ENCODE measurements at places on chromosomes 12 and 14.

DNA sequence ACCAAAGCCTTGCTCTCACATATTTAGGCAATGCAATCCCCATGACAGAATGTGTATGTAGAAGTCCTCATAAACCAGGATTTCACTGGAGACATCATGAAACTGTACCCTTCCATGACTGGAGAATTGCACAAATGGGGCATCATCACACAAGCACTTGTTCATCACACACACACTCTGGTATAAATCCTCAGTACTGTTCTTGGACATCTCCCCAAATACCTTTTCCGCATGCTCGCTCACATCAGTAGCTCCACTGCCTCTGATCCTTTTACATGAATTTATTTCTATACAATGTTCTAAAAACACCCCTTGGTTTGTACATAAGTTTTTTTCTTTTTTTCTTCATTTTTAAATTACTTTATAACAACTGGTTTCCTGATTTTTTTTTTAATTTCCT, 3.3 kb upstream of the ING4 start:
- no peak for DNase-seq

GRCh38 chr12:75750716-75751306, 239.4 kb upstream of the KRR1 start:
- no peak for DNase-seq

DNA sequence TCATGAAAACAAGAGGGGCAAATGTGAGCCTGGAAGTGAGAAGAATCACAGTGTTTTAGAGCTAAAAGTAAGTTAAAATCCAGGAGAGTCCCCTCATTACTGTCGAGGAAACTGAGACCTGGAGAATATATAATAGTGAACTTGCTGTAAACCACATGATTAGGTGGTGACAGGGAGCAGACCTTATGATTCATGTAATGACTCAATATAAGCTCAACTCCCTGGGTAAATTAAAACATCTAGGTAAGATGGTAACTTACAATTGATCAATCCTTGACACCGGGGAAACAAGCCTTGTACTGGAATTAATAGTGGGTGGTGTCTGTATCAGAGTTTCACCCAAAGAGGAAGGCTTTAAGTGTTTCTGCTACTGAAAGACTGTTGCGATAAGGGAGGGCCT, 269.3 kb downstream of the SNAPC1 start:
- DNase-seq = no peak

GRCh38 chr12:76501390-76501789, 58.2 kb downstream of the OSBPL8 start:
- no peak for DNase-seq

- no peak for DNase-seq
Observed at GRCh38 chr14:83153081-83153480, 1619.4 kb upstream of the SEL1L start.

DNA sequence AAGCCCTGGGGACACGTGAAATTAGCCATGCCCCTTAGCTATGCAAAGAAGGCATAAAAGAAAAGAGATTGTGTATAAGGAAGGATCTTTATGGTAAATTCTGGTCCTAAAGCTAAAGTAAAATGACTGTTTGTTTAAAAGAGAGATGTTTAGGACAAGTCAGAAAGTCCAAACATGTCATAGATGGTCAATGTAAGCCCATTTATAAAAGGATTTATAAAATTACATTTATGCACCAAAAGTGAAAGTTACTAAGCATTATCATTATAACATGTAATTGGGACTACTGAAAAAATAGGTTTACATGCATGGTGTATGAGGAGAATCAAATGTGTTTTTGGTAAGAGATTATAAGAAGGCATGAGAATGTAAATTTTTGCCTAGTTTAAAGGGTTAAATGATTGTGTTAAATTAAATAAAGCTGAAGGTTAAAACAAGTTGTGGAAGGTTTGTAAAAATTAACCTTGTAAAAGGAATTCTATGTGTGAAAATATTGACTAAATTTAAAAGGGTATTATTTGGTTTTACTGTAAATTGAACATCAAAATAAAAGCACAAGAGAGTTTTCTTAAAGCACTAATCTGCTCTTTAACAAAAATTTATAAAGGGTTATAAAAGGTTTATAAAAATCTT, 50.4 kb upstream of the TSPAN8 start:
- no peak for DNase-seq

GRCh38 chr12:118581371-118581770, 205.0 kb downstream of the SUDS3 start:
- DNase-seq = no peak

DNA sequence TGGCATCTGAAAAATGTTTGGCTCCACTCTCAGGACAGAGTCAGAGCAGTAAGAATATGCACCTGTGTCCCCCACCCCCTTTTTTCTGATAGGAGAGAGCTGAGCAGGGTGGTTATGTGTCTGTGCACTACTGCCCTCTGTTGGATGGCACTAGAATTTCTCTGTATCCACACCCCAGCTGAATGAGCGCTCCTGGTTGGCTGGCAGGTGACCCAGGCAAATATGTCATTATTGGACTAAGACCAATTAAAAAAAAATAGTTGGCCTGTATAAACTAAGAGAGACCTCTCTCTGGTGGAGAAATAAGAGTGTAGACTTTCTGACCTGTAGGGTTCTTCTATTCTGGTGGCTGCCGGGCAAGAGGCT, 107.0 kb downstream of the PTCSC3 start:
- peak; percentile 3 for DNase-seq

- no peak for DNase-seq
Observed at GRCh38 chr12:67748743-67749040, 100.1 kb downstream of the DYRK2 start.

- no peak for DNase-seq
Observed at GRCh38 chr12:104064842-104065427, 604 bp downstream of the HCFC2 start.

GRCh38 chr14:80585506-80585835, 356.1 kb downstream of the CEP128 start:
- no peak for DNase-seq

DNA sequence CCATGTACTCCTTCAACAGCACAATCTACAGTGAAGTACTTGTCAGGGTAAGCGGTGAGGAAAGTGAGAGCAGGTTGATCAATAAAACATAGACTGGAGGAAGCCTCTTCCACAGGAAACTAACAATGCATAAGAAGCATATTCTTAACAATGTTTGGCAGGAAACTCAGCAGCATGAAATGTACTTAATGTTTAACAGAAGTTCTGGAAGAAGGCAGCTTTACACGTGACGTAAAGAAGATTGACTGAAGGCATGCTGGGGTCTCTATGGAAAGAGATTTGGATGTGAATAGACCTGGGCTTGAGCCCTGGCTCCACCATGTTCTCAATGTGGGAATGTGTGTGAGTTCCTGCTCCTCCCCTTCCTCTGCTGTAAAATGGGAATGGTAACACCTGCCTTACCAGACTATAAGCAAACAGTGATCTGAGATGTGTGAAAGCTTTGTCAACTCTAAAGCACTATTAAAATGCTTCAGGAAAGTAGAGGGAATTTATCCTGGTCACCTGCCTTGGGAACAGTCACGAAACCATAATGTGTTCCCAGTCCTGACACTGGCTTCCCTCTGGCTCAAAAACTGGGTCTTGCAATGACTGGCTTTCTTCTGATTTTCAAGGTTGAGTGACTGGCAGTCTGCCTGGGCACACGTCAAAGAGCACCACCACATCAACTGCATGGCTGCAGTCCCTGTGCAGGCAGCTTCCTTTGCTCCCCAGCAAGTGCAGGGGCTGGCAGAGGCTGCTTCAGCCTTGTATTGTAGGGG, 384.6 kb downstream of the APAF1 start:
- DNase-seq = no peak

GRCh38 chr12:12689647-12690300, 6.2 kb downstream of the GPR19 start:
- DNase-seq = no peak

DNA sequence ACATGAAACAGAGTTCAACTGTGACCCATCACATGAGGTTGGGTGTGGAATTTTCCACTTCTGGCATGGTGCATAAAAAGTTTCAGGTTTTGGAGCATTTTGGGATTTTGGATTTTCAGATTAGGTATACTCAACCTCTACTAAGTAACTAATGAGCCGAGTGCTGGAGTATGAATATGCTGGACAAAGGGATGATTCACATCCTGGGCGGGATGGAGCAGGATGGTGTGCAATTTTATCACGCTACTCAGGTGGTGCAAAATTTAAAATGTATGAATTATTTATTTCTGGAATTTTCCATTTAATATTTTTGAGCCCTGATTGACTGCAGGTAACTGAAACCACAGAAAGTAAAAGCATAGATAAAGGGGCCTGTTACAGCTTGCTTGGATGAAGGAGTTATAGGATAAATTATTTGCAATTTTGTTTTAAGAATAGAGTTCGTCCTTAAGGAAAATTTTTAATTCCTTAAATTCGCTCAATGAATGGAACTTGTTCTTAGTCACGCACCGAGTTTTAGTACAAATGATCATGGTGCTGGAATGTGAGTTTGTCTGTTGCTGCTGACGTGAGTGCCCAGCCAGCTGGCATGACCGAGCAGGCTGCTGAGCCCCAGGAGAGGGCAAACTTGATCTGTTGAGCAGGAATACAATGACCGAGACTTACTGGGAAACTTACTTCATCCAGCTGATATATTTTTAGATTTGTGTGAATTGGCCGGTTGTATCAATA, 176.3 kb downstream of the ESR2 start:
- no peak for DNase-seq

GRCh38 chr14:65438266-65438933, 25.9 kb downstream of the FUT8 start:
- DNase-seq = no peak
